Stimulated activated CD8-positive, alpha-beta memory T cell treated with anti-CD3 and anti-CD28 coated beads, Interleukin-2, amount 100 ng/mL, for 1 hour (primary cell): ENCODE measurements at places on chromosomes 5 and 9.

DNA sequence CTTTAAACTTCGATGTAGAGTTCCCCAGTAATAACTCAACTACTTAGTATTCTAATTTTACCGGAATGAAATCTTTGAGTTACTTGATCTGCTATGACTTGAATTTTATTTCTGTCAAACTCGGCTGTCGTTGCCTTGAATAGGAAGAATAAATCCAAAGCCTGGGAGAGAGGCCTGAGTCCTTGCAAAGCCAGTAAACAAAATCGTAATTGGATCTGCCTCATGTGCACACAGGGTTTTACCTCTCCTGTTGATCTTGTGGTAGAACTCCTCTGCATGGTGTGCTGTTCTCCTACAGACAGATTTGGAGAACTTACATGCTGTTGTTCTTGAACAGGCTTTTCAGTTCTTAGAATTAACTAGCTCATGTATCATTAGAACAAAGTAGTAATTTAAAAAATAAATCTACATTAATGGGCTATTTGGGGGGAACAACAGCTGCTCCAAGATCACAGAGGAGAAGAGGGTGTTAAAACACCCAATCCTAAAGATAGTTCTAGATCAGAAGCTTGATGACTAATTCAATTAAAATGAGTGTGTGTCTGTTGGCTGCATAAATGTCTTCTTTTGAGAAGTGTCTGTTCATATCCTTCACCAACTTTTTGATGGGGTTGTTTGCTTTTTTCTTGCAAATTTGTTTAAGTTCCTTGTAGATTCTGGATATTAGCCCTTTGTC is 28.9 kb downstream of the HSPB3 start:
- no peak for DNase-seq

- no peak for DNase-seq
Observed at GRCh38 chr9:34254966-34255825, 73.9 kb downstream of the KIF24 start.

GRCh38 chr9:136544548-136544963 is 1.3 kb downstream of the NOTCH1 start:
- DNase-seq = peak; percentile 28

DNA sequence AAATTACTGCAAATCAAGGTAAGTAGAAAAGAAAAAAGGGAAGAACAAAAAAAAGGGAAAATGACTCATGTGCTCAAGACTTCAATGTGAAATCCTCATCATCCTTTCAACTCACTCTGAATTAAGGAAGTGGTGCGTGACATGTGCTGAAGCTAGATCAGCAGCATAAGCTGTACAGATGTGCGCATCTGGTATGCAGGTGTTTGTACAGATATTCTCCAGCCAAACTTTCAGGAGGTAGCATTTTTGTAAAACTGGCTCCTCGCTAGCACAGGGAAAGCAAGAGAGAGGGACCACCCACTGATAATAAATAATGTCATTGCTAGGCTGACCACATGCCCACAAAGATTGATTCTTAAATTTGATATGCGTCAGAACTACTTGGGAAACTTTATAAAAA is 253.9 kb upstream of the RGMB start:
- no peak for DNase-seq

DNA sequence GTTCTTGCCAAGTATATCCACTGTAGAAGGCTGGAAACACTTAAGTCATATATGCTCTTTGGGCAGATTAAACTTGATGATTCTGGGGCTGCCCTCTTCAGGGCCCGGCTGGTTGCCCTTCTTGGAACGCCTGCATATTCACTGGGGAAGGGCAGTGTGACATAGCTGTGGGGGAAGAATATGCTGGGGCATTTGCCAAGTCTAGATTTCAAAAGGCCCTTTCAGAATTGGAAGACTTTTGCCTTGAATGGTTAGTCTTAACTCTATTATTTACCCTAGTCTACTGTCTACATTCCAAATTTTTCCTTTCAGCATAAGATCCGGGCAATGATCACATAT is 161.2 kb upstream of the PITX1 start:
- no peak for DNase-seq

DNA sequence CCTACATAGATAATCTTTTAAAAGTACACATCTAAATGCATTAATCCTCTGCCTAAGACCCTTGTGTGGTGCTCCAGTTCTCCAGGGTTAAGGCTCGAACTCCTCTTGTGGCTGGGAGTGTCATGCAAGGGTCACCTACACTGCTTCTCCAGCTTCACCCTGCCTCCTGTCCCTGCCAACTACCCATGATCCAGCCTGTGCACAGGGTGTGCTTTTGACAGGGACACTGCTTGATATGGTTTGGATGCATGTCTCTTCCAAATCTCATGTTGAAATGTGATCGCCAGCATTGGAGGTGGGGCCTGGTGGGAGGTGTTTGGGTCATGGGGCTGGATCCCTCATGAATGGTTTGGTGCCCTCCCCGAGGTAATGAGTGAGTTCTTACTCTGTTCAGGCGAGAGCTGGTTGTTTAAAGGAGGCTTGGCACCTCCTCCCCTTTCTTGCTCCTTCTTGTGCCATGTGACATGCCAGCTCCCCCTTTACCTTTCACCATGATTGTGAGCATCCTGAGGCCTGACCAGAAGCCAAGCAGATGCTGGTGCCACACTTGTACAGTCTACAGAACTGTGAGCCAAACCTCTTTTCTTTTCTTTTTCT is 48.5 kb downstream of the SLC22A5 start:
- no peak for DNase-seq

DNA sequence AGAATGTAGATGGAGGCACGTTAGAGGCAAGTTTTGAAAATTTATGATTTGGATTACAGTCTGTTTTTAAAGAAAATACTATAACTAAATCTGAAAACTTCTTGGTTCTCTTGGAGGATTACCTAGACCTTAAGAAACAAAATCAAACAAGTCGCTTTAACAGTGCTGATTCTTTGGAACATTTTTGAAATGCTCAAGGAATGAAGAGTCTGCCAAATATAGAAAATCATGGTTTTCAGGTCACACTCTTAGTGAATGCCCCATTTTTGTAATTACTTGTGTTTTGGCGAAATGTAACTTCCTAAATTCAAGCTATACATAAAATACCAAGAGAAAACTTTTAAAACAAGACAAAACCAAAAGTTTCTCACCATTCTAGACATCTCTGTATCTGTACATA is 93.2 kb downstream of the EQTN start:
- DNase-seq = no peak

- DNase-seq = peak; percentile 20
Observed at GRCh38 chr5:90940227-90940995, 381.8 kb downstream of the ADGRV1 start.

GRCh38 chr5:112552216-112552615 is 133.1 kb upstream of the EPB41L4A start:
- DNase-seq = no peak
